H54 (cell line): ENCODE measurements at places on chromosomes 7 and 10.

- DNase-seq = no peak
Measured at GRCh38 chr10:83612050-83612449, 527.3 kb upstream of the GHITM start.

- DNase-seq = no peak
Measured at GRCh38 chr10:77548157-77548556, 89.5 kb downstream of the KCNMA1 start.

- no peak for DNase-seq
Measured at GRCh38 chr7:140448781-140449480, 30.4 kb downstream of the MKRN1 start.

DNA sequence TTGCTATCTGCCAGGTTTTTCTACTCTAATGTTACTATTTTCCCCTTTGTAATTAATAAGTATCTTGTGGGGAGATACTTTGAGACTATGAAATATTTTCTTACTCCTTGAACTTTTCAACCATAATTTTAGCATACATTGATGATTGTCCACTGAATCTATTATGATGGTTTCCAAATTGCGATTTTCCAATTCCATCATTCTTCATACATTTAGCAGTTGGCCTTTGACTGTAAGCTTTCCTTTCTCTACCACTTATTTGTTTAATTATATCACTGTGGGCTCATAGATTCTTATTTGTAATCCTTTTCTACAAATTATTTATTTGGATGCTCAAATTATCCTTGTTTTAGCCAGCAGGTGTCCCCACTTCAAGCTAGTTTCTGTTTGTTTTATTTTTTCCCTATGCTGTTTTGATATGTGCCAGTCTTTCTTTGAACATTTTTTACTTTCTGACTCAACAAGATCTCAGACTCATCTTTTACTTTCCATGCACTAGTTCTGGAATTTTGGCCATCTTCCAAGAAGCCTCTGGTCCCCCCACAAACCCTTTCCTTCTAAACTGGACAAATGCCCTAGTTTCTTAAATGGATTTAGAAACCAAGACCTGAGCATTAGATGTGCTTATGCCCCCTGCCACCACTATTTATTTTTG, 11.4 kb upstream of the MRPS16 start:
- DNase-seq = no peak

DNA sequence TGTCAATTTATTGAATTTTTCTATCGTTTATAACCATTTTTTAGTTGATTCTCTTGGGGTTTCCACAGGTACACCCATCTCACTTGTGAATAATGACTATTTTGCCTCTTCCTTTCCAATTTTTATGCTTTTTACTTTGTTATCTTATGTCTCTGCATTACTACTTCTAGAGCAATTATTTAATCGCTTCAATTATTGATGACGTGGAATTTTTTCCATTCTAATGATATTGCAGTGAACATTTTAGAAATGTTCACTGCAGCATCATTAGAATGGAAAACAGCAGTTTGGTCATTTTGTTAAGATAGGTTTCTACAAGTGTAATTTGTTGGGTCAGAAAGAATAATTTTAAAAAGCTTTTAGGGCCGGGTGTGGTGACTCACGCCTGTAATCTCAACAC, 27.1 kb downstream of the FZD1 start:
- DNase-seq = no peak

DNA sequence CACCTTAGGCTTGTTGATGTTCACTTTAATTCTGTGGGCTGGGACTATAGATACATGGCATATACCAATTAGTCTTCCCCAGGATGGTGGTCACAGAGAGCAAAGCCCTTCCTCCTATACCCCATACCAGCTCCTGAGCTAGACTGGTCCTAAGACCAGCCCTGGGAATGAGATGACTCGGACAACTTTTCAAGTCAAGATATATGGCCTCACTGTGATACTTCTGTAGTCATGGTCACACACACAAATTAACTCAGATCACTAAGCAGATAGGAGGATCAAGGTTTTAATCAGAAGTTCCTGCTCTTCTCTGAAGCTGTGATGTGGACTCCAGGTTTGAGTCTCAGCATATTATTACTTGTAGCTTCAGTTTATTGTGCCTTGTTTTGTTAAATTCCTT, 53.1 kb downstream of the SLK start:
- DNase-seq = no peak

DNA sequence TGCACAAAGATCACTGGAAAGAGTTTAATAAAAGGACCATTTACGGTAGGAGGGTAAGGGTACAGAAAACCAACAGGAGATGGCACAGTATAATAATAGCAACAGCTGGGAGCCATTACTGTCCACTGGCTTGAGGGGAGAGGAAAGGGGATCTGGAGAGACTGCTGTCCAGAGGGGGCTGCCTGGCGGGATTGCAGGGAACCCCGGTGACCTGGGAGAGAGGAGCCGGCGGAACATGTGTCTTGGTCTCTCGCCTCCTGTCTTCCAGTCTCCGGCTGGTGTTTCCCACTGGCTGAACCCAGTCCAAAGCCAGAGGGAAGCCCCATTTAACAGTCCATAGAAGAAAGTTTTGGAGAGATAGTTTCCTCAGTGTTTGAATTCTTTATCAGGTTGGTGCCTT, 57.5 kb upstream of the PODXL start:
- no peak for DNase-seq

GRCh38 chr7:2633538-2634266, 1.9 kb downstream of the TTYH3 start:
- peak; percentile 99 for DNase-seq

- no peak for DNase-seq
Measured at GRCh38 chr10:14507176-14507575, 176.5 kb upstream of the FRMD4A start.

DNA sequence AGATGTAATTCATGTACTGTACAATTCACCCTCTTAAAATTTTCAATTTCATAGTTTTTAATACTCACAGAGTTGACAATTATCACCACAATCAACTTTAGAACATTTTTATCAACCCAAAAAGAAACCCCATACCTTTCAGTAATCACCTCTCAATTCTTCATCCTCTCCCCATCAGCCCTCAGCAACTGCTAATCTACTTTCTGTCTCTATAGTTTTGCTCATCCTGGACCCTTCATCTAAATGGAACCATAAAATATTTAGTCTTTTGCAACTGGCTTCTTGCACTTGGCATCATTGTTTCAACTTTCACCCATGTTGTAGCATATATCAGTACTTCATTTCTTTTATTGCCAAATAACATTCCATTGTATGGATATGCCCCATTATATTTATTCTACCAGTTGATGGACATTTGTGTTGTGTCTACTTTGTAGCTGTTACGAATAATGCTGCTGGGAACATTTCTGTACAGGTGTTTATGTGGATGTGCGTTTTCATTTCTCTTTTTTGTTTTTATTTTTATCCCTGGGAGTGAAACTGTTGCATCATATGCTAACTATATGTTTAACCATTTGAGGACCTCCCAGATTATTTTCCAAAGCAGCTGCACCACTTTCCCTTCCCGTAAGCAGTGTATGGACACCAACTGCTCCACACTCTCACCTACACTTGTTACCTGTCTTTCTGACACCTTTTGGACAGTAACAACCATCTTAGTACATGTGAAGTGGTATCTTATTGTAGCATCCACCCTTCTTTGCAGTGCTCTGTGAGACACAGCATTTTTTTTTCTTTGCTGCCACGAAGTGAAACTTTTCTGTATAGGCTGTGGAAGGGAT, 65.4 kb upstream of the APBB1IP start:
- DNase-seq = no peak

GRCh38 chr7:2905500-2905899, 61.4 kb upstream of the GNA12 start:
- DNase-seq = no peak

GRCh38 chr10:17075533-17076359, 53.9 kb downstream of the CUBN start:
- DNase-seq = no peak

DNA sequence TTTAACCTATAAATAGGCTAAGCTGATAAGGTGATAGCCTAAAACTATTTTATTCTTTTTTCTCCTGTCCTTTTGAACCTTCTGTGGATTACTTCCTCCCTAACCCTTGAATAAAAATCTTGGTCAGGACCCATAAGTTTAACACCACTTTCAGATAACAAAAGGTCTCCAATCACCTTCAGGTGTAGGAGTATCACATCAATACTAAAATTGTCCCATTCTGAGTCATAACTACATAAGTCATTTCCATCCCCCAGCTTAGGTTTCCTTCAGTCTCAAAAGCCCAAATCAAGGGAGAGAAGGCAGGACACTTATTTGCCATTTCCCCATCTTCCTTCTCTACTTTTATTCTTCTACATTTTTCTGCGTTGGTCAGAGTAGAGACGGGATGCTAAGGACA, 56.9 kb upstream of the WNT16 start:
- DNase-seq = no peak

GRCh38 chr7:47546733-47547494, 35.0 kb downstream of the TNS3 start:
- DNase-seq = no peak

- DNase-seq = no peak
Measured at GRCh38 chr7:70098133-70098561, 499.9 kb downstream of the AUTS2 start.

DNA sequence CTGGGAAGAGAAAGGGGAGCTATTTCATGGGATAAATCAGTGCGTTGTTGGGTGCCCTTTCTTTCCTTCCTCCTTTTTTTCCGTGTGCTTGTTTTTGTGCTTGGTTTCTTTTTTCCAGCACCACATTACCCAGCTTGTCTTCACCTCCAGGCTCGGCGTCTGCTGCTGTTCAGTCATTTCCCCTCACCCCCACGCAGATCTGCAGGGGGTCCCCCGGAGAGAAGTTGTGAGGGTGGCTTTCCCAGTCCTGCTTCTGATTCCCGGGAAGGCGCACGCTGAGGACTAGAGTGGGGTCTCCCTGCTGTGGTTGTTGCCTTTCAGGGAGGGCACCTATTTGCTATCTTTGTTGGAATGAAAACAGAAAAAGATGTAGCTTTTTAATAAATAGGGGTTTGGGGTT, 1.6 kb downstream of the CAMK1D start:
- no peak for DNase-seq

GRCh38 chr10:672203-672602, 17.3 kb downstream of the DIP2C start:
- DNase-seq = no peak

DNA sequence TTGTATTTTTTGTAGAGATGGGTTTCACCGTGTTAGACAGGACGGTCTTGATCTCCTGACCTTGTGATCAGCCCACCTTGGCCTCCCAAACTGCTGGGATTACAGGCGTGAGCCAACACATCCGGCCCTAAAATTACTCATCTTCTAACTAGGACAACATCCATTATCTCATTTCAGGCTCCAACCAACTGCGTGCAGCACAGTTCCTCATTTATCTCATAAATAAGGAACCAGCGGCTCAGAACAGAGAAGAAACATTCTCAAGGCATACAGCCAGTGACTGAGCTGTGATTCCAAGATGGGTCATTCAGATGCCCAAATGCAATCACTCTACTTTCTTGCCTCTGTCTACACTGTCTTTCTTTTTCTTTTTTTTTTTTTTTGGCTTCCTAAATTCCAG, 356.1 kb downstream of the ELMO1 start:
- DNase-seq = no peak

DNA sequence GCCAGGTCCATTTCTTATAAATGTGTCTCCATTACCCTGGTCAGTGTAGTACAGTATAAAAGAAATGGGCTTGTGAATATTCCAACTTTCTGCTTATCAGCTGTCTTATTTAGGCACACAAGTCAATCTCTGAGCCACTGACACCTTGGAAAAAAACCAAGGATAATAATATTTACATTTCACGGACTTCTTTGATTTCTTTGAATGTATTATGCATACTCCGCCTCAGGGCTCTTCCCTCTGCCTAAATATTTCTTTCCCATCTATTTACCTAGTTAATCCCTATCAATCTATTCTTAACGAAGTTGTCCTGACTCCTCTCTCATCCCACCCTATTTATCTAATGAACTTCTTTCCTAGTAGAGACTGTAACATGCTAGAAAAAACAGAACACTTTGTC, 253.8 kb downstream of the CRPPA start:
- DNase-seq = no peak

GRCh38 chr10:103109821-103110220, 83.3 kb downstream of the NT5C2 start:
- DNase-seq = no peak

GRCh38 chr7:117068511-117069145, 115.3 kb downstream of the ST7 start:
- DNase-seq = no peak
